ENCODE measurements at places on chromosomes 16 and 17.

DNA sequence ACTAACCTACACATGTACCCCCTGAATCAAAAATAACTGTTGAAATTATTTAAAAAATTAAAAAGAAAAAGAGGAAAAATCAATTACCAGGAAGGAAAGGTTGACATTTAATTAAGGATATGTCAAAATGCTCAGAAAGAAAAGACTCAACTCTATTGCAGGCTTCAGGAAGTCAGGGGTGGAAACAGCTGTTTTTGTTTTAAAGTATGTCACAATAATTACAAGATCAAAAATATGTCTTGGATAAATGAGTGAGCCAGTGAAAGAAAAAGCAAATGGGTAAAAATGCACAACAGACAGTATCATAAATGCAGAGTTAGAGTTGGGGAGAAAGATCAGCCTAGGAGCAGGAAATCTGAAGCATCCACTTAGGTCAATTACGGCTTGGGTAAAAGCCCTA, 146.0 kb downstream of the CDH11 start:
- no peak for DNase-seq

DNA sequence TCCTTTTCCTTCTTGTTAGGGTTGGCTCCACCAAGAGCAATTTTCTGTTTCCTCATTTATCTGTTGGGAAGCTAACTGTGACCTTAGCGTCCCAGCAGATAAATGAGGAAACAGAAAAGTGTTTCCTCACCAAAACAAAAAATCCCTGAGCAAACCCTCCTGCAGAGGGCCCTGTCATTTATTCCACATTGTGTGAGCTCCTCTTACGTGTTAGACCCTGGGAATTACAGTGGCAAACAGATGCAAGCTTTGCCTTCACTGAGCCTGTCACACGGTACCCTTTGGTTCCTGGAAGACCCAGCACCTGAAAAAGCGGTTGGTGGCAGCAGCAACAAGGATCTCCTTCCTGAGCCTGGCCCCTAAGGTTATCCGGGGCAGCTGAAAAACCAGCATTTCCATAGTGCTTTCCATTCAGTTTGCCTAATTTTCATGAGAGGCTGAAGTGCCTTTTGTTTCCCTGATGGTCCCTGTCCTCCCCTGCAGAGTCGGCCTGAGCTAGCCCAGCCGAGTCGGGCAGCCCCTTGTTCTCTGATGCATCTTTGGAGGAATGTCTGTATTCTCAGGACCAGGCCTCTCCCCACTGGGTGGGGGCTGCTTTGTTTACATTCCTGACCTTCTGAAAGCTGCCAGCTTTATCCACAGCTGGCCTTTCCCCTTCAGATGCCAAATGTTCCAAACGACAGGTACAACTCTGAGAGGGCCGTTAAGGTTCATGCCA, 34.7 kb downstream of the YPEL2 start:
- no peak for DNase-seq

DNA sequence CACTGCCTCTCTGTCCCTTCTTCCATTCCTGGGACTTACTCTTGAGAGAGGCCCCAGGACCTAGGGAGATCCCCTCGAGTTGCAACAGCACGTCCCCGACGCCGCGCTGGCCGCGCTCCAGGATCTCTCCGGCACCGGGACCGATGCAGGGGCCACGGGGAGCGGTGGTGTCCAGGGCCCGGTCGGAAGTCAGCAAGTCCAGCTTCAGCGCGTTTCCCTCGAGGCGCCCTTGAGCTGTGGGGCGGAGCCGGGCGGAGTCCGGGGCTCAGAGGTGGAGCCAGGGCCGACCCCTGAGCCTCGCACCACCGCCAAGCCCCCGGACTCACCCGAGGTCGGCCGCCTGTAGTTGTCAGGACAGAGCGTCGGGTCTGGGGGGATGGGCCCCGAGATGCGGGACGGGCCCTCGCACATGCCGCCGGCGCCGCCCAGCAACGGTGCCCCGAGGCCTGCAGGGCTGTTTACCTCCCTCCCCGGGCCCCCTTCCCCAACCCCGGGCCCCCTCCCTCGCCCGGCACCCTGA, 458 bp downstream of the ENKD1 start:
- no peak for DNase-seq

GRCh38 chr16:1182316-1182671, 29.4 kb downstream of the CACNA1H start:
- no peak for DNase-seq

DNA sequence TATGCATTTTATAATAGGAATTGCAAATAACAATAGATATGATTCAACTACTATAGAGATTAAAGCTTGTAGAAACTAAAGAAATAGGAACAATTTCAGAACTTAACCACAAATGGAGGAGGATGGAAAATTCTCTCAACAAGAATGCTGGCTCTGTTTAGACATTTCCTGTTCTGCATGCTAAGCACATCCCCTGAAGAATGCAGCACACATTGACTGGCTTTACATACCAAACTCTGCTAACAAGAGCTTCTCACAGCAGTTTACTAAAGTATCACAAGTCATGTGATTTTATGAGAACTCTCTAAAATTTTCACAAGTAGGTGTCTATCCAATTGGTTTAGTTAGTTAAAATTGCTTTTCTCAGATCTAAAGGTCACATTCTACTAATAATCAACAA, 85.2 kb downstream of the SPAG9 start:
- no peak for DNase-seq

Data from C1 segment of cervical spinal cord (tissue), 14 donors.